Activated T-cell treated with anti-CD3 and anti-CD28 coated beads for 24 hours (primary cell): ENCODE measurements at places on chromosomes 1 and 21.

DNA sequence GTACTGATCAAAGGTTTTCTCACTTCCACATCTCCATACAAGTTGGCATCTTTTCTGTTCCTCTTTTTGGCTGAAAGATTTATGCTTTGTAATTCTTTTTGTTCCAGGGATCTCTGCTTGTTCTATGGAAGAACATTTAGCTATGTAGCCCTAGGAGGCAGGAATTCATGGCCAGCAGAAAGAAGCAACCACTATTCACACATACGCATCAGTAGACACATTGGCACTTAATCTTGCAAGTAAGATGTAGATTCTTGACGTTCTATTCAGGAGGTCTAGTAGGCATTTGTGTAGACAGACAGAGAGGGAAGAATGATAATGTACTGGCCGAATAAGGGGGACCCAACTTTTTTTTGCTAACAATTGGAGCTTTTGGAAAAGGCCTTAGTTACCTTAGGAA lies 336.0 kb downstream of the NUF2 start:
- DNase-seq = no peak

DNA sequence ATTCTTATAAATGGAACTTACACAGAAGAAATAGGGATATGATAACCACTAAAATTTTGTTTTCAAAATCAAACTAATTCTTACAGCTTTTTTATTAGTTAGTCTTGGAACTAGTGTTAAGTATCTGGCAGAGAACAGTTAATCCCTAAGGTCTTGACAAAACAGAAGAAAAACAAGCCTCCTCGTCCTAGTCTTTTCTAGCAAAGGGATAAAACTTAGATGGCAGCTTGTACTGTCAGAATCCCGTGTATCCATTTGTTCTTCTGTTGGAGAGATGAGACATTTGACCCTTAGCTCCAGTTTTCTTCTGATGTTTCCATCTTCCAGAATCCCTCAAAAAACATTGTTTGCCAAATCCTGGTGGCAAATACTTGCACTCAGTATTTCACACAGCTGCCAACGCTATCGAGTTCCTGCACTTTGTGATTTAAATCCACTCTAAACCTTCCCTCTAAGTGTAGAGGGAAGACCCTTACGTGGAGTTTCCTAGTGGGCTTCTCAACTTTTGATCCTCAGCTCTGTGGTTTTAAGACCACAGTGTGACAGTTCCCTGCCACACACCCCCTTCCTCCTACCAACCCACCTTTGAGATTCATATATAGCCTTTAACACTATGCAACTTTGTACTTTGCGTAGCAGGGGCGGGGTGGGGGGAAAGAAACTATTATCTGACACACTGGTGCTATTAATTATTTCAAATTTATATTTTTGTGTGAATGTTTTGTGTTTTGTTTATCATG lies 42.3 kb upstream of the LAMC2 start:
- DNase-seq = no peak

- no peak for DNase-seq
These were observed 35.2 kb downstream of the RAP1A start for GRCh38 chr1:111654839-111655238.

GRCh38 chr1:158830074-158830677 lies 975 bp upstream of the MNDA start:
- DNase-seq = no peak

GRCh38 chr1:28582248-28582615 lies 9.8 kb upstream of the RAB42 start:
- DNase-seq = no peak

- no peak for DNase-seq
These were observed 197.4 kb downstream of the ADGRL2 start for GRCh38 chr1:81998165-81998564.

- DNase-seq = no peak
These were observed 1.2 kb upstream of the C1orf74 start for GRCh38 chr1:209785592-209785991.

- DNase-seq = no peak
These were observed 217.8 kb upstream of the HOOK1 start for GRCh38 chr1:59596956-59597355.

- DNase-seq = no peak
These were observed 43.4 kb upstream of the NBPF3 start for GRCh38 chr1:21396516-21396915.

GRCh38 chr1:43925846-43926245 lies 7.8 kb upstream of the ARTN start:
- no peak for DNase-seq

GRCh38 chr1:75129660-75129982 lies 4.6 kb upstream of the LHX8 start:
- no peak for DNase-seq

- no peak for DNase-seq
These were observed 22.1 kb downstream of the MRAP start for GRCh38 chr21:32320726-32321125.

DNA sequence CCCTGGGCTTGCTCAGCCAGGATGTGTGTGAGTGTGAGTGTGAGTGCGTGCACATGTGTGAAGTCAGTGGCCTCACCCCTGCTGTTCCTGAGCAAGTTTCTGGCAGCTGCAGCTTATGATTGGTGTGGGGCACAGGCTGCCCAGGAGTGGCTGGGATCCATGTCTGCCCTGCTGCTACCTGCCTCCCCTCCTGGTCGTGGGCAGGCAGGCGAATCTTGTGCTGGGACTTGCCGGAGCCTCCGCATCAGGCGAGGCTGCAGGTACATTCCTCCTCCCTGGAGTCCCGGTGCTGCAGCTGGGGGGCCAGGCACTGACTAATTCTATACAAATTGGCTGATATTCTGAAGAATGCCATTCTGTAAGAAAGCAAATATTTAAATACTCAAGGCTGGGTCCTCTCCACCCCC lies 85.6 kb upstream of the WNT4 start:
- DNase-seq = no peak
